ENCODE measurements at places on chromosomes 6 and 20. TPM values are rescaled to one million over a fixed set of nuclear protein-coding genes. Genes with fewer than 3 reads are reported as not detected.

GRCh38 chr20:38173237-38174156 lies 8.4 kb upstream of the TGM2 start:
- no peak for DNase-seq
- peaks cover 2% of the 10 kb centered on the region for H3K4me1 ChIP-seq
- no peak overlapping the region for H3K4me3 ChIP-seq
- H3K36me3 ChIP-seq: no peaks in the 10 kb centered on the region
- peaks cover 2% of the 10 kb centered on the region for H3K27me3 ChIP-seq
- H3K27ac ChIP-seq: no peak overlapping the region

DNA sequence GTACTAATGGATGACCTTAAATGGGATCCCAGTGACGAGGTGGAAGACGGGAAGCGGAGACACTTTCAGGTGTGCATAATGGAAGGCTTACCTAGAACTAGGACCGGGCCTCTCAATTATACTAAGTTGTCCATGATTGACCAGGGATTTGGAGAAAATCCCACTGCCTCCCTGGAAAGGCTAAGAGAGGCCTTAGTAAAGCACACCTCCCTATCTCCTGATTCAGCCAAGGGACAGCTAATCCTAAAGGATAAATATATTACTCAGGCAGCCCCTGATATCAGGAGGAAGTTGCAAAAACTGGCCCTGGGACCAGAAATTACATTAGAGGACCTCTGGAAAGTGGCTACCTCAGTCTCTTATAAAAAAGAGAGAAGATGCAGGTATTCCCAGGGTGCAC lies 93.2 kb downstream of the JARID2 start:
- no peaks in the 10 kb centered on the region for H3K27me3 ChIP-seq
- H3K4me3 ChIP-seq: no peak overlapping the region
- H3K4me1 ChIP-seq: peaks cover 96% of the 10 kb centered on the region
- H3K27ac ChIP-seq: peak overlapping the region; percentile 53
- no peak for DNase-seq

DNA sequence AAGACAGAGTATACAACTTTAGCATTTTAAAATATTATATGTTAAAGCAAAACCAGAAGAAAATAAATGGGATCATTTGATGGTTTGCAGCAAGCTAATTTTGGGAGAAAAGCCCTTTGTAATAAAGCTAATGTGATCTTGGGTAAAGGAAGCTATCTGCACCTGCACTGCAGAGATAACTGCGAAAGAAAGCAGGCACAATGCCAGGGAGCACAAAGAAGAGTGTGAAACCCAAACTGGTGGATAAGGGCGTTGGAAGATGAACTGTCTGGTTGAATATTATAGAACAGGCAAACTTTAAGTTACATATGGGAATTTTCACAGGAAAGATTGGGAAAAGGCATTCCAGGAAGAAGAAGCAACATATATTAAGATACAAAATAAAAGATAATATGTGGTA lies 179.2 kb upstream of the KHDRBS2 start:
- no peaks in the 10 kb centered on the region for H3K4me1 ChIP-seq

- peaks cover 77% of the 10 kb centered on the region for H3K4me1 ChIP-seq
- DNase-seq: no peak
- H3K27me3 ChIP-seq: peaks cover 3% of the 10 kb centered on the region
Observed at GRCh38 chr6:70684794-70685493, 17.3 kb downstream of the SMAP1 start.

DNA sequence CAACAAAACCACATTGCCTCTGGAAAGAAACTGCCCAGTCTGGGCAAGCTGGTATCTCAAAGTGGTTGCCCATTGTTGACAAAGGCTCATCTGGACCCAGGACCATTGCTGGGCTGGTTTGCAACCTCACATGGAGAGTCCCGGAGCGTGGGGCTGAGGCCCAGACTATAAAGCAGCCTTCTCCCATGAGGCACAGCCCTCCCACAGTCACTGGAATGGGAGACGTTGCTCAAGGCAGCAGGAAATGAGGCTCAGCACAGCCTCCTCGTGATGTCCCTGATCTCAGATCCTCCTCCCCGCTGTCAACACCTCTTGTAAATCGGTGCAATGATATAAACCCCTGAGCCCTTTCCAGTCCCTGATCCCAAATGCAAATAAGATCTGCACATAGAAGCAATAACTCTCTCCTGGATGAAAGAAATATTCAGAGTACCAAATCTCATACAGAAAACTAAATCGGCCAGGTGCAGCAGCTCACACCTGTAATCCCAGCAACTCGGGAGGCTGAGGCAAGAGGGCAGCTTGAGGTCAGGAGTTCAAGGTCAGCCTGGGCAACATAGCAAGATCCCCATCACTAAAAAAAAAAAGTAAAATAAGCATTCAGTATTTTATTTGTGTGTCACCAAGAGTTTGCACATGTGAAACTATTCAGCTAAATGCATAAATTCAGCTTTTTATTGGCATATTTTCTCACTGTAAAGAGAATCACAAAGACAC lies 103.0 kb upstream of the RREB1 start:
- no peaks in the 10 kb centered on the region for H3K27me3 ChIP-seq
- no peaks in the 10 kb centered on the region for H3K4me1 ChIP-seq
- H3K27ac ChIP-seq: no peak overlapping the region

GRCh38 chr20:61310954-61311353 lies 58.9 kb downstream of the CDH4 start:
- no peak for DNase-seq
- H3K27me3 ChIP-seq: peaks cover 4% of the 10 kb centered on the region
- H3K4me3 ChIP-seq: no peak overlapping the region
- H3K27ac ChIP-seq: no peak overlapping the region
- no peaks in the 10 kb centered on the region for H3K4me1 ChIP-seq
- no peaks in the 10 kb centered on the region for H3K36me3 ChIP-seq

DNA sequence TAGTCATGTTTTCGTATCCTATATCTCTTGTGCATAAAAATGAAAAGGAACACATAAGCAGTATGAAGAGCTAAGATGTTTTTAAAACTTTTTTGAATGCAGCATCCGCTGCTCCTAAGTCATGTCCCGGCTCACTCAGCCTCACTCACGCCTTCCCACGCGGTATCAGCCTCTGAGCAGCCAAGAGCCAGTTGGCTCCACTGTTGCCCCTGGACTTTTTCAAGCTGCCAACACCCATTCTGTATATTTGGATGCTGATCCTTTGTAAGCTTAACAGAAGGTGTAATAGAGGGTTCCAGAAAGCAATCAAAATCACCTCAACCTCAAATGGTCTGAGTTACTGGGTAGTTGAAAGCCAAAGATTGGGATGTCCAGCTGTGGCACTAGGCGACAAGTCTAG lies 139.3 kb downstream of the TTLL2 start:
- H3K27ac ChIP-seq: no peak overlapping the region
- no peaks in the 10 kb centered on the region for H3K36me3 ChIP-seq
- peaks cover 1% of the 10 kb centered on the region for H3K27me3 ChIP-seq
- no peak overlapping the region for H3K4me3 ChIP-seq

GRCh38 chr6:7719364-7719850 lies 6.5 kb upstream of the BMP6 start:
- no peak overlapping the region for H3K27ac ChIP-seq
- no peaks in the 10 kb centered on the region for H3K4me1 ChIP-seq
- no peaks in the 10 kb centered on the region for H3K36me3 ChIP-seq
- no peak for DNase-seq

The KHDC1L gene
- not detected for polyA plus RNA-seq

The PXDC1 gene
- not detected for polyA plus RNA-seq

Data from immature natural killer cell (primary cell).